Activated CD8-positive, alpha-beta T cell treated with anti-CD3 and anti-CD28 coated beads for 36 hours (primary cell): ENCODE measurements at places on chromosomes 12 and 14. TPM values are rescaled to one million over a fixed set of nuclear protein-coding genes. Genes with fewer than 3 reads are reported as not detected.
A peak's percentile ranks its signal among the peaks of the same experiment; 100 is the strongest.

DNA sequence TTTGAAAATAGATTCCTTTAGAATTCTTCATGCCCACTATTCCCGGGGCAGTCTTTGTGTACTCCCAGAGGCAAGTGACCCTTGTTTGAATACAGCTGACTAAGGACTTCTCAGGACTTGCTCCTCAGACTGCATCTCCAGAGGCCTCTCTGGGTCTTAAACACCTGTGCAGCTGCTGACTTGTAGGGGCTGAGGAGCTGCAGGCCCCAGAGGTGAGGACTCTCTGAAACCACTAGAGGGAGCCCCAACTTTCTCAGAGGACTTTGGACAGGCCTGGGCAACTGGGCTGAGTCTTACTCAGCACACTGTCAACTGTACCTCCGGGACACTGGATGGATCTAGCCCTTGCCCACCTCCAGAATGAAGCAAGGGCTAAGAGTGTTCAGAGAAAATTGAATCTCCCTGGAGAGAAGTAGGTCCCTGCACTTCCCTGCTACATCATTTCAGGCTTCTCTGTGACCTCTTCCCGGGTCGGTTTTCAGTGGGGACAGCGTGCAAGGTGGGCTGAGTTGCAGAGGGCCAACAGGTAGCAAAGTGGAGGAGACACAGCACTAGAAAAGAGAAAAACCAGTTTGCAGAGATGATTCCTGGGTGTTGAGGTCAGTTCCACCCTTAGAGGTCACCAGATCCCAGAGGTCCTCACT is 164.6 kb downstream of the TMEM117 start:
- no peak overlapping the region for H3K4me3 ChIP-seq
- H3K4me1 ChIP-seq: no peaks in the 10 kb centered on the region
- no peaks in the 10 kb centered on the region for H3K36me3 ChIP-seq
- peak; percentile 31 for DNase-seq
- no peaks in the 10 kb centered on the region for H3K27me3 ChIP-seq
- H3K27ac ChIP-seq: no peak overlapping the region

- H3K4me3 ChIP-seq: no peak overlapping the region
- H3K27me3 ChIP-seq: no peaks in the 10 kb centered on the region
- DNase-seq: no peak
- no peak overlapping the region for H3K27ac ChIP-seq
Observed at GRCh38 chr14:53542732-53543131, 389.6 kb upstream of the DDHD1 start.

TAC3 gene
- total RNA-seq: 0.54 TPM

DNA sequence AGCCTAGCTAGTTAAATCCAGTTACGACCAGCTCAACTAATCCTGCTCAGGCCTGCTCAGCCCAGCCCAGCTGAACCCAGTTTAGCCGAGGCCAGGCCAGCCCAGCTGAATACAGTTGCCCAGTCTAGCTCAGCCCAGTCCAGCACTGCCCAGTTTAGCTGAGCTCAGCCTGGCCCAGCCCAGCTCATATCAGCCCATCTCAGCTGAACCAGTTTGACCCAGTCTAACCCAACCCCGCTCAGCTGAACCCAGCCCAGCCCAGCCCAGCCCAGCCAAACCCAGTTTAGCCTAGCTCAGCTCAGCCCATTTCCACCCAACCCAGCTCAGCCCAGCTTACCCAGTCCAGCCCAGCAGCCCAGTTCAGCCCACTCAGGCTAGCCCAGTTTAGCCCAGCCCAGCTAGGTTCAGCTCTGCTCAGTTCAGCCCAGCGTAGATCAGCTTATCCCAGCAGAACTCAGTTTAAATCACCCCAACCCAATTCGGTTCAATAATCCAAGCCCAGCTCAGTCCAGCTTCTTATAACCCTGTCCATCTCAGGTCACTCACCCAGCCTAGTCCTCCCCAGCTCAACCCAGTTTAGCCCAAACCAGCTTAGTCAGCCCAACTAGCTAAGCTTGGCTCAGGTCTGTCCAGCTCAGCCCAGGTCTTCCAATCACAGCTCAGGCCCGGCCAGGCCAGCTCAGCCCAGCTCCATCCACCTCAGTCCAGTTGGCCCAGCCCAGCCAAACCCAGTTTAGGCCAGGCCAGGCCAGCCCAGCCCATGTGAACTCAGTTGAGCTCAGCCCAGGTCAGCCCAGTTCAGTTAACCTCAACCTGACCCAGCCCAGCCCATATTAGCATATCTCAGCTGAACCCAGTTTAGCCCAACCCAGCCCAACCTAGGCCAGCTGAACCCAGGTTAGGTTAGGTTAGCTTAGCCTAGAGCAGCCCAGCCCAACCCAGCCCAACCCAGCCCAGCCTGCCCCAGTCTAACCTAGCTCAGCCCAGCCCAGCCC is 76.7 kb downstream of the TMEM121 start:
- H3K4me3 ChIP-seq: no peak overlapping the region
- peaks cover 4% of the 10 kb centered on the region for H3K4me1 ChIP-seq
- no peaks in the 10 kb centered on the region for H3K27me3 ChIP-seq
- H3K27ac ChIP-seq: no peak overlapping the region
- no peak for DNase-seq

- no peaks in the 10 kb centered on the region for H3K4me1 ChIP-seq
- DNase-seq: peak; percentile 74
- no peaks in the 10 kb centered on the region for H3K36me3 ChIP-seq
- H3K4me3 ChIP-seq: no peak overlapping the region
Observed at GRCh38 chr12:40152783-40153383, 47.0 kb upstream of the SLC2A13 start.

- no peaks in the 10 kb centered on the region for H3K27me3 ChIP-seq
- no peak overlapping the region for H3K4me3 ChIP-seq
- DNase-seq: no peak
Observed at GRCh38 chr14:26338231-26338630, 259.6 kb downstream of the NOVA1 start.

IAPP gene
- not detected for total RNA-seq

DNA sequence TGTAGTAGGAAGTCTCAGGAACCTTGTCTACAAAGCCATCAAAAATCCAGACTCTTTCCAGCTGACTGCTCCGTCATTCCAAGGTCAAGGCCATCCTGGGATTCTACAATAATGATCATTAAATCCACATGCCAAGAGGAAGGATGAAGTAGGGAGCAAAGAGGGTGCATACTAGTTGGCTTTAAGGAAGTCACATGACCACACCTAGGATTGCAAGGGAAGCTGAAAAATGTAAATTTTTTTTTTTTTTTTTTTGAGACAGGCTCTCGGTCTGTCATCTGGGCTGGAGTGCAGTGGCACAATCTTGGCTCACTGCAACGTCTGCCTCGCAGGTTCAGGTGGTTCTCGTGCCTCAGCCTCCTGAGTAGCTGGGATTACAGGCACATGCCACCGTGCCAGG is 7.3 kb upstream of the MRPL42 start:
- no peaks in the 10 kb centered on the region for H3K36me3 ChIP-seq
- peaks cover 1% of the 10 kb centered on the region for H3K27me3 ChIP-seq
- no peaks in the 10 kb centered on the region for H3K4me1 ChIP-seq
- no peak overlapping the region for H3K4me3 ChIP-seq

SERPINA12 gene
- total RNA-seq: not detected

DNA sequence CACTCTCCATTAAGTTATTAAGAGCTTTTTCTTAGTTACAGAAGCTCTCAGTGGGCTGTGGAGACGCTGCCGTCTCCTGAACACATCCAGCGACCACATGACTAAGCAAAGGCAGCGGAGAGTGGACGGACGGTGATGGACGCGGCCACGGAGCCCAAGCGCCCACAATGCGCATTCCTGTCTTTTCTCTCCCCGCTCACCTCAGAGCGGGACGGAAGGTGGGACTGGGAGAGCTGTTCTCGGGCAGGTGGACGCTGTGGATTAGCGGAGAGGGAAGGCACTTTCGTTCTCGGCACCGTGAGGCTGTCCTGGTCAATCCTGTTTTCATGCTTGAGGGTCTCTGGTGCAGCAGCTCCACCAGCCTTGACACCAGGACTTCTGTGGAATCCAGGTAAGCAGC is 2.6 kb upstream of the ANKLE2 start:
- H3K27ac ChIP-seq: no peak overlapping the region
- no peak overlapping the region for H3K4me3 ChIP-seq
- DNase-seq: no peak
- no peaks in the 10 kb centered on the region for H3K27me3 ChIP-seq
- H3K36me3 ChIP-seq: peaks cover 20% of the 10 kb centered on the region

- DNase-seq: no peak
- peaks cover 9% of the 10 kb centered on the region for H3K36me3 ChIP-seq
- peak overlapping the region; percentile 95 for H3K4me3 ChIP-seq
Observed at GRCh38 chr12:122976648-122976975, 1.6 kb downstream of the OGFOD2 start.

KIF26A gene
- 0.65 TPM for total RNA-seq

DNA sequence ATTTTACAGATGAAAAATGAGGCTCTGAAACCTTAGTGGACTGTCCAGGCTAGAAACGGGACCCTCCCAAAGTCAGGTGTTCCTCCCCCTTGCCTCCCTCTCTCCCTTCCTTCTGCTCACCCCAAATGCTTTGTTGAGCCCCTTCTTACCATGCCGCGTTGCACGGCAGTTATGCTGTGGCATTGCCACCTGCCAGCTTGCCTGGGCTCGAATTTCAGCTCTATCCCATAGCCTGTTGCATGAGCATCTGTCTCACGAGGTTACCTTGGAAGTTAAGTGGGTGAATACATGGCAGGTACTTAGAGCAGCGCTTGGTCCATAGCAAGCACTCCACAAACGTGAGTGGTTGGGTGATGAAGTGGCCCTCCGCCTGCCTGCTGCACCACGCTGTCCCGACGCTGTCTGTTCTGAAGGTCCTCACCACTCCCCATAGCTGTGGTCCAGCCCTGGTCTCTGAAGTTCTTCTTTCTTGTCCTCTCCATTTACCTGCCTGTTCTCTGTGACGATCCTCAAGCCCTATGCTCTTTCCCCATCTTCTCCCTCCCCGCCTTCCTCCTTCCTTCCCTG is 269.9 kb downstream of the CACNA1C start:
- no peak overlapping the region for H3K27ac ChIP-seq
- H3K4me3 ChIP-seq: no peak overlapping the region
- H3K4me1 ChIP-seq: no peaks in the 10 kb centered on the region
- H3K27me3 ChIP-seq: peaks cover 7% of the 10 kb centered on the region

DNA sequence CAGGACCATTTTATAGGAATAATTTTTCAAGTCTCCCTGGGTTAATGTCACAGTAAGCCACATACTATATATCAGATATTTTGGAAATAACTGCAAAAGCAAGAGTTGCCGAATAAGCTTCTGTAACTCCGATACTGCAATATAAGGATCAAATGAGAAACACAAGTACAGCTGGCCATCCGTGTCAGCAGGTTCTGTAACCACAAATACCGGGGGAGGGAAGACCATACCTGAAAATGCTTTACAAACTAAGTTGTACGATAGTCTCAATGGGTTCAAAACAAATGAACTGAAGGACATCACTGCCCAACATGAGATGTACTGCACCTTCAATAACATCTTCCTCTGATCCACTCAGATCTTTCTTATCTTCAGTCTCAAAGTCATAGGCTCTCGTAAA is 1.8 kb downstream of the SYCP3 start:
- H3K27ac ChIP-seq: no peak overlapping the region
- H3K36me3 ChIP-seq: peaks cover 7% of the 10 kb centered on the region
- no peaks in the 10 kb centered on the region for H3K4me1 ChIP-seq
- H3K4me3 ChIP-seq: no peak overlapping the region
- no peak for DNase-seq
- H3K27me3 ChIP-seq: no peaks in the 10 kb centered on the region

DNA sequence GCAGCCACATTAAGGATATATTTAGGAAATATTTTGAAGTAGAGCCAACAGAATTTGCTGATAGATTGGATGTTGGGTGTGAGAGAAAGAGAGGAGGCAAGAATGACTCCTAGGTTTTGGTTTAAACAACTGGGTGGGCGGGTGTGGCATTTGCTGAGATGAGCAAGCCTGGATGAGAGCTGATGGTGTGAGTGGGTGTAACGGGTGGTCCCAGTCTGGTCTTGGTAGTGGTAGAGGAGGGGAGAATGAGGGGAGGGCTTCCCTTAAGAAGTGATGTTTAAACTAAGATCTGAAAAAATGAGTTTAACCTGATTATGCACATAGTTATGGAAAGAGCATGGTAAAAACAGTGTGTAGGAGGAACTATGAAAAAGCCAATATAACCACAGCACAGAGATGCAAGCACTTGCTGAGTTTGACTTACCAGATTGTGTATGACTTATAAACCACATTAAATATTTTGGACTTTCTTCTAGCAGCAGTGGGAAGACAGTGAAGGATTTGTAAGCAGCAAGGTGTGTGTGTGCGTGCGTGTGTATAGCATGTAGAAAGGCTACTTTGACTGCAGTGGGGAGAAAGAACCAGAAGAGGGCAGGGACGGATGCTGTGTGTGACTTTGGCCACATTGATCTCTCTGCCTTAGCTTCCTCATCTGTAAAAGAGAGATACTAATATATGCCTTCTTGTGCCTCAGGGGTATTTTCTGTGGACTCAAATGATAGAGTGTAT is 139.7 kb downstream of the PRIMA1 start:
- DNase-seq: peak; percentile 69
- peaks cover 16% of the 10 kb centered on the region for H3K4me1 ChIP-seq
- peaks cover 15% of the 10 kb centered on the region for H3K27me3 ChIP-seq
- no peak overlapping the region for H3K4me3 ChIP-seq

TMEM119 gene
- not detected for total RNA-seq

LAG3 gene
- 268 TPM for total RNA-seq
